ENCODE measurements at places on chromosomes 5 and 9.

GRCh38 chr5:147826361-147826760 lies 5.1 kb downstream of the SPINK1 start:
- DNase-seq, result no peak

DNA sequence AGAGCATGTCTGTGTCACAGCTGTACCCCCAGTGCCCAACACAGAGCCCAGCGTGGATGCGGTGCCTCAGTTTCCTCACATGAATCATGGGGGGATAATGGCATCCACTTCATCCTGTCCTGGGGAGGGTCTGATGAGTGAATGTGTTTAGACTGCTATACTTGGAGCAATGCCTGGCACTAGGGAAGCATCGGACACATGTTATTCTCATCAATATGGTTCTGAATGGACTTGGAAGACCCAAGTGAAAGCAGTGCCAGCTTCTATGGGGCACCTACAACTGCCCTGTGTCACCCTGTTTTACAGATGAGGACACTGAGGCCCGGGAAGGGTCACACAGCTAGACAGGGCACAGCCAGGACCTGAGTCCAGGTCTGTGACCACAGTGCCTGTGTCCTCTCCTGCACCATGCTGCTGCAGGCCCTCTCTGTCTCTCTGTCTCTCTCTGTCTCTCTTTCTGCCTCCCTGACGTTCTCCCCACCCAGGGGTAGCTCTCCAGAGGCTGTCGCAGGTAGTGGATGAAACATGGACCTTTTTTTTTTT lies 42.3 kb upstream of the NEK6 start:
- no peak for DNase-seq

DNA sequence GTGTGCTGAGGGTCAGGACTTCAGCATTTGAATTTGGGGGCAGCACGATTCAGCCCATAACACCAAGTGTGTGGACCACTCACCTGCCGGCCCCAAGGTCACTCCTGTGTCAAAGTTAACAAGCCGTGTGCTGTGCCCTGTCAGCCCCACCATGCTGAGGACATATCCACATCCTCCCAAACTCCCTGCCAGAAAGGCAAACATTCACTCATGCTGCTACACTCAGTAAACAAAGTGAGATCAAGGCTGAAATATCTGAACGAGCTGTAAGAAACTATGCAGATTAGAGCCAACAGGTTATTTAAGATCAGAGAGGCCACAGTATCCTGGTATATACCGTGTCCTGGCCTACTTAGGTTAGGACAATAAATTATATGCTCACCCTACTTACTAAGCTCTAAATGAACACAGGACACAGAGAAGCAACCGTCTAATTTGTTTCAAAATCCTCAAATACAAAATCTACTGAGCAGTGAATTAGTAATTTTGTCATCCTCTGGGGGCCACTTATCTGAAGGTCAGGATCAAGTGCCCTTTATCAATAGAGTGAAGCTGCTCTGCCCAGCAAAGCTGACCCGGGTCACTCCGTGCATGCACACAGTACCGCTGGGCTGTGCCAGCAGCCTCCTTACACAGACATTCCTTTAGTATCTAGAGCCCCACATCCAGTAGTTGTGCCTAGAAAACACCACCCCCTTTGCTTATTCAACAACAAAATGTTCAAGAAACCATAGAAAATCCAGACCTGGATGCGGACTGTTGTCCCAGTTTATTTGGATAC lies 28.2 kb downstream of the RETREG1 start:
- DNase-seq, result no peak

GRCh38 chr5:24643880-24644279 lies 898 bp downstream of the CDH10 start:
- no peak for DNase-seq

- no peak for DNase-seq
Measured at GRCh38 chr5:153086486-153086885, 404.0 kb upstream of the GRIA1 start.

DNA sequence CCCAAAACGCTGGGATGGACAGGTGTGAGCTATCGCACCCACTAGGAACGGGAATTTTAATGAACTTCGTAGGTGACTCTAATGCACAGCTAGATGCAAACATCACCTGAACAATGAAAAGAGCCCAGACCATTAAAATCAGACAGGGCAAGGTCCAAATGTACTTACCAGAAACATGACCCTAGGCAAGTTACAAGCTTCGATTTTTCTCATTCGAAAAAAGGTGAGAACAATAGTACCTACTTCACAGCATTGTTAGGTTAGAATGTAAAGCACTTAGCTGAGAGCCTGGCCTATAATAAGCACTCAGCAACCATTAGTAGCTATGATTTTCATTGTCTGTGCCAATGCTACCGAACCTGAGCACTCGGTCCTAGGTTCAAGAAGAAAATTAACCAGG lies 5.8 kb upstream of the KLHL3 start:
- no peak for DNase-seq

GRCh38 chr9:130443840-130444492 lies 795 bp upstream of the ASS1 start:
- no peak for DNase-seq

GRCh38 chr9:33129886-33130881 lies 37.0 kb downstream of the B4GALT1 start:
- no peak for DNase-seq

- no peak for DNase-seq
Measured at GRCh38 chr5:79573983-79574890, 38.0 kb upstream of the TENT2 start.

DNA sequence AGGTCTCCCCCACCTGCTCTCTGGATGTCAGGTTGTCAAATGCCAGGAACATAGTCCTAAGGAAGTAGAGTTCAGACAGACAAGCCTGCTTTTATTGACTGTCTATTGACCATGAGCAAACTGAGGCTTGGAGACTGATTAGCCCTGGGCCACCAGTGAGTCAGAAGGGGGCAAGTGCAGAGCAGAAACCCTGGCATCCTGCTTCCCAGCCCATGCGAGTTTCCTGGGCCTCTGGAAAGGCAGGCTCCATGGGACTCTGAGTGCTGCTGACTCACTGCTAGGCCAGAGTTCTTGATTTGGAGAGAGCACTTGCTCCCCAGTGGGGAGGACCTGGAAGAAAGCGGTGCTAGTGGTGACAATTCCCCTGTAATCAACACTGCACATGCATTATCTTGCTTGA lies 2.8 kb upstream of the HBEGF start:
- DNase-seq, result no peak

GRCh38 chr5:172433071-172433470 lies 21.3 kb downstream of the SH3PXD2B start:
- no peak for DNase-seq

DNA sequence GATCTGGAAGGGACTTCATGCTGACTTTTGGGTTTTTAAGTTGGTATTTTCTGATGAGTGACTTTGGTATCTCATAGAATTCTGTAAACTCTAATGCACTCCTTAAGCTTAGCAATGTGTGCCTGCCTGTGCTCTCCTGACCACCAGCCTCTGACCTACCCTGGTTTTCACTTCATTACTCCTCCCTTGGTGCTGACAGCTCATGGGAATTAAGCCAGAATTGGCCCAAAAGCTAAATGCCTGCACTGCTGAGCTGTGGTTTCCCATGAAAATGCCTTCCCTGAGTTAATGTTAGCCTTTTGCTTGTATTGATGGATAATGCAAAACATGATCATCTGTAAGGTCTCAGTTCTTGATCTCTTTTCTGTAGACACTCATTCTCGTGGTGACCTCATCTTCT lies 308.0 kb downstream of the DOCK8 start:
- no peak for DNase-seq

GRCh38 chr5:180332051-180332517 lies 21.1 kb downstream of the GFPT2 start:
- DNase-seq, result no peak
